Psoas muscle (tissue), 8 donors: ENCODE measurements at places on chromosomes 13 and 19. TPM values are rescaled to one million over a fixed set of nuclear protein-coding genes. Genes with fewer than 3 reads are reported as not detected.

GRCh38 chr19:18020212-18021085, 12.5 kb downstream of the ARRDC2 start:
- peak; percentile 97 for DNase-seq

DNA sequence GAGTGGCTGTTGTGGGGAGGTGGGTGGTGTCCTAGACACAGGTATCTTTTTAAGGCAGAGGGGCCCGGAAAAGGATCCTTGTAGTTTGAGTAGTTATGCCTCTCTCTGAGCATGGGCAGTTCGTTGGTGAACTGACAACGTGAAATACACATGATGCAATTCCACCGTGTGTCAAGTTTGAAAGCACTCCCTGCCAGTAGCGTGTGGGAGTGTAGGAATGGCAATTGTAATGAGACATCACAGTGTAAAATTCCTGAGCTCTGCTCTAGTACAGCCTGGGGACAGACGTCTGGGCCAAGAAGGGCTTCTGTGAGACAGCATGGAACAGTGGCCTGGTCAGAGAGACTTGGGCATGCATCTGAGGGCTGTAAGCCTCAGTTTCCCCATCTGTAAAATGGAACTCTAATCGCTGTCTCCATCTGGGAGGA, 10.4 kb upstream of the ASF1B start:
- DNase-seq, result no peak

- peak; percentile 56 for DNase-seq
Observed at GRCh38 chr19:17113127-17113785, 37.7 kb downstream of the MYO9B start.

- DNase-seq, result no peak
Observed at GRCh38 chr13:76527041-76527440, 359.2 kb downstream of the KCTD12 start.

DNA sequence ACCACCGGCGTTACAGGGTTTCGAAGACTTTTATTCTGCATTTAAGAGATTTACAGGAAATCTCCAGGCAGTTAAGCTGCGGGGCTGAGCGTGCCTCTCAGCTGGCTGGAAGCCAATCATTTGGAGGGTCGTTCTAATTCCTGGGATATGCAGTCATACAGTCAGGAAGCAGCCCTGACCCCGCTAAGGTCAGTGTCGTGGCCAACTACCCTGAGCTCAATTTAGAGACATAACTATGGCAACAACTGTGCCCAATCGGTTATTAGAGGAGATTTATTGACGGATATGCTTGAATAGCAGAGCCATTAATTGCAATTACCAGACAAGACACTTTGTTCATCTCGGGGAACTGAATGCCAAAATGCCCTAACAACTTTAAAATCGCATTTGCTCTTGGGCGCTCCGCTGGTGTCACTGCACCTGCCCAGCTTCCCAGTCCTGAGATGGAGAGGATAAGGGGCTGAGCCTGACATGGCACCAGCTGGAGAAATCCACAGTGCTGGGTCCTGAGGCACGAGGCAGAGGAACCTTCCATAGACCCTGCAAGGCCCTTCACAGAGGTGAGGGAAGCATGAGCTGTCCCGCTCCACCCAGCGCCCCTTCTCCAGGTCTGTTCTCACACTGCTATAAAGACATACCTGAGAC, 15.1 kb upstream of the ZNF507 start:
- DNase-seq, result no peak

DNA sequence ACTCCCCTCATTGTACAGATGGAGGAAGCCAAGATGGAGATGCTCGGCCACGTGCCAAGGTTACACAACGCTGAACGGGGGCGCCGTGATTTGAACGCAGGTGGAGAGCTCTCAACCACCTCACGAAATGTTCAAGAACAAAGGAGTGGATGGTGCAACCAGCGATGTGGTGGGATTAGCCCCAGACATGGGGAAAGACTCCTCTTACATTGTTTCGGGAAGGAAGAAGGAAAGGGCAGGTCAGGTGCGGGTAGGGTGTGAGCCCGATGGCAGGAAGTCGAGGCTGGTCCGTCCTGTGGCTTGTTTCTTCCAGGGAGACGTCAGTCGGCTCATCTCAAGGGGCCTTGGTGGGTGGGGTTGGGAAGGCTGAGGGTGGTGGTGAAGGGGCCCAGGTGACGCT, 7.1 kb upstream of the KLK14 start:
- no peak for DNase-seq

The ARHGAP33 gene
- 1.3 TPM for polyA plus RNA-seq
